ENCODE measurements at places on chromosomes 3 and 15.

DNA sequence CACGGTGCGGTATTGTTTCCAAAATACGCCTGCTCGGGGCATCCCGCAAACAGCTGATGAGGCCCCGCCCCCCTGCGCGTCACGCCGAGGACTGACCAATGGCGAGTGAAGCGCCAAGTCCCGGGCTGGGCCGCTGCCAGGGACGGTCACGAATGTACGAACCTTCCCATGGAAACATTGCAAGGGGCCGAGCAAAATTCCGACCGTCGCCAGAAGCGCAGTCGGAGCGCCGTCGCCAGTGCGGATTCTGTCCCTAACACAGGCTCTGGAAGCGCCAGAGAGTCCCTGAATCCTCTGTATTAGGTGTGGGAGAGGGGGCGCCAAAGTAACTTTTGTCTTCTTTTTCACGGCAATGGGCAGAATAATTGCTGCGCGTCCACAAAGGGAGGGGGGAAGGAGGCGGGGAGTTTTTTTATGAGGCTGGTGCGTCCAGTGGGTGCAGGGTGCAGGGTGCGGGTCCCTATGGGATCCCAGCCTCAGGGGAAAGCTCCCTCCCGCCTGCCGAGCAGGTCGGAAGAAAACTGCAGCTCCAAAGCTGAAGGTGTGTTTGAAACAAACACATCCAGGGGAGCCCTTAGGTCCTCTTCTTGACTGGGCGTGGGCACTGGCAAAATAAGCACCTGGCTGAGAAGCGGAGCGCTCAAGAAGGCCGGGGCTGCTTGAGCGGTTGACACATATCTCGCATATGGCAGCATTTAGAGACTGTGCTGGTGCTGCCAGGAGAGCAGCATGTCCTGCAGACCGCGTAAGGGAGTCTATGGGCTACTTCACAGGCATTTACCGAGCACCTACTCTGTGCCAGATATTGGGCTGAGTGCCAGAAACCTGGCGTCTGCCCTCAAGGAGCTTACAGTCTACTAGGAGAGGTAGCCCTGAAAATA is at the start of gene BMF:
BMF (minus strand) TSS at position 25 of the 881 bp plus-strand sequence. CDS start 2,793 bp downstream, outside the sequence.
- DNase-seq, result peak; percentile 99

- no peak for DNase-seq
These were observed 33.5 kb upstream of the MKRN3 start for GRCh38 chr15:23532024-23532423.

- no peak for DNase-seq
These were observed 53.7 kb upstream of the INO80 start for GRCh38 chr15:41169781-41170180.

DNA sequence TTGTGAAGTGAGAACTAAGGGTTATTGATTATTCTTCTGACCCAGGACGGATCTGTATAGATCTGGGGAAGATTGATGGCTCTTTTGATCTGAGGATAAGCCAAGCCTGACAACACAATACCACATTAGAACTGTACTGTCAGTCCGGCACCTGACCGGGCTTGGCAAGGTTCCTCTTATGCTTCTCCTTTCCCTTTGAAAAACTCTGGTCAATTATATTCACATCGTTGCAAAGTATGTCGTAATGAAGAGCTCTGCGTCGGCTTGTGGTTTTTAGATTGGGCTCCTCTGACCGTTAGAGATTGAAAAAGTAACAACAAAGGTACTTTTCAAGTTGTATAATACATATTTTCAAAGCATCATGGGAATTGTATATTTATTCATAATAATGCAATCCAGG is 389.8 kb downstream of the NR2F2 start:
- no peak for DNase-seq

- peak; percentile 89 for DNase-seq
These were observed 91.3 kb downstream of the TMEM266 start for GRCh38 chr15:76150971-76151598.

GRCh38 chr3:134306320-134306719 is 55.7 kb upstream of the RYK start:
- no peak for DNase-seq

- DNase-seq, result no peak
These were observed 163.7 kb upstream of the LRTM1 start for GRCh38 chr3:55091381-55092225.

- no peak for DNase-seq
These were observed 37.7 kb downstream of the LDHAL6B start for GRCh38 chr15:59244337-59244736.

- no peak for DNase-seq
These were observed 998.6 kb downstream of the NAALADL2 start for GRCh38 chr3:175857666-175858270.

DNA sequence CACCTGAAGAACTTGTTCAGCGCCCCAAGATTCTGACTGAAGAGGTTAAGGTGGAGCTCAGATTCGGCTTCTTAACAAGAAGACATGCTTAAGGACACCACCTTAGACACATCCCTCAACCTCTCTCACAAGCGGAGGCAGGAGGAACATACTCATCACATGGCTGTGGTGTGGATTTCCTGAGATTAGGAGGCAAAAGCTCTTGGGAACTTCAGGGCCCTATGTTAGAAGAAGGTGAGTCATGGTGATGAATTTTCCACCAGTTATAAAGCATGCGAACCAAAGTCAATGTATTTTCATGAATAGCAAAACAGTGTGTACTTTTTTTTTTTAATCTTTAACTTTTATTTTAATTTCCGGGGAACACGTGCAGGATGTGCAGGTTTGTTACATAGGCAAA is 212.2 kb upstream of the SUCLG2 start:
- DNase-seq, result no peak

- DNase-seq, result no peak
These were observed 9.4 kb downstream of the ENTPD3 start for GRCh38 chr3:40396406-40396805.

- no peak for DNase-seq
These were observed 900.6 kb downstream of the TUSC7 start for GRCh38 chr3:117610156-117610555.

DNA sequence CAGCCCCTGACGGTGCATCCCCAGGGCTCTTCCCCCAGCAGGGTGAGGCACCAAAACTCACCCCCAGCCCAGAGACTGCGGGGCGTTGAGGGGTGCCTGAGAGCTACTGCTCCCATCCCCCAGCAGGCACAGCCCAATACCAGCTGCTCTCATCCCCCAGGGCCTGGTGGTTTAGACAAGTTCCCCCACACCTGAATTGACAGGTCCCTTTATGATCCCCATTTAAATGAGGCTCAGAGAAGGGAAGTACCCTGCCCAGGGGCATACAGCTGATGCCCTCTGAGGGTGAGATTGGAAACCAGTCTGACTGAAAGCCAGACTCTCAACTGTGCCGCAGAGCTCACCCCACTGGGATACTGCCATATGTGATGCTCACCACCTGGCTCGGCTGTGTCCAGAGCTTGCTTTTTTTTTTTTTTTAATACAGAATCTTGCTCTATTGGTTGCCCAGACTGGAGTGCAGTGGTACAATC is 20.1 kb downstream of the DUSP7 start:
- no peak for DNase-seq

DNA sequence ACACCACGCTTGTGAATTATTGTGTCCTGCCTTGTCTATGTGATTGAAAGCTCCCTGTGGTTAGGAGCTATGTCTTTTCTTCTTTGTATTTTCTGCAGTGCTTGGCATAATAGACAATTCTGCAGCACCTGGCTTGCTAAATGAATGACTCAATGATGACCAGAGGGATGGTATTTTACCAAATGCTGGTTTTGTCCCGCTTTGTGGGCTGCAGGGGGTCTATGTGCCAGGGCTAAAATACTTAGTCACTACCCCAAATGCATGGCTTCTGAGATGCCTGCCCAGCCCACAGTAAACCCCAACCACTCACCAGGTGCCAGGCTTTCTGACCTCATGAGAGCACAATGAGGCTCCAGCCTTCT is 50.9 kb downstream of the BOC start:
- DNase-seq, result no peak

DNA sequence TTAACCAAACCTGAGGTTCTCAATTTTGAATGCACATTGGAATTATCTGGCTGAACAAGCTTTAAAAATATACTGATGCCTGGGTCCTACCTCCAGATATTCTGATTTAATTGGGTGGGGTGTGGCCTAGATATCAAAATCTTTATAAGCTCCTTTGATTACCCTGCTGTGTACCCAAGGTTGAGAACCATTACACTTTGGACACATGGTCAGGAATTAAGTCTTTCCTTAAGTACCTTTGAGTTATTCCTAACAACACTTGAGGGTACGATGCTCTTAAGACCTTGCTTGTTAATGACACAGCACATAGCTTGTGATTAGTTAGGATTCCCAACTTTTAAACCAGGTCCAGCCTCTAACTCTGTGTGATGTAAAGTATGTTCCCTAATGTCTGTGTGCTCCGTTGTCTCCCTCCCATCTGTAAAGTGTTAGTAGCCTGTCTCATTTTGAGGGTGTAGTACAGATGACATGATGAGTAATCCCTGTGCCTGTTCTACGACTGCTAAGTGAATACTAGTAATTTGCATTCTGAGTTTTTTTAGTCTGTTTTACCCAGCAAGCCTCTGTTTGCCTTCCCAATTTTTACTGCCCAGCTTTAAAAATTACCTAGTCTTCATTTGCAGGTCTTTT is 154.9 kb downstream of the KLHL25 start:
- no peak for DNase-seq

GRCh38 chr15:38691965-38692788 is 127.6 kb upstream of the RASGRP1 start:
- DNase-seq, result no peak

- DNase-seq, result no peak
These were observed 13.2 kb downstream of the P2RY14 start for GRCh38 chr3:151265166-151265565.

DNA sequence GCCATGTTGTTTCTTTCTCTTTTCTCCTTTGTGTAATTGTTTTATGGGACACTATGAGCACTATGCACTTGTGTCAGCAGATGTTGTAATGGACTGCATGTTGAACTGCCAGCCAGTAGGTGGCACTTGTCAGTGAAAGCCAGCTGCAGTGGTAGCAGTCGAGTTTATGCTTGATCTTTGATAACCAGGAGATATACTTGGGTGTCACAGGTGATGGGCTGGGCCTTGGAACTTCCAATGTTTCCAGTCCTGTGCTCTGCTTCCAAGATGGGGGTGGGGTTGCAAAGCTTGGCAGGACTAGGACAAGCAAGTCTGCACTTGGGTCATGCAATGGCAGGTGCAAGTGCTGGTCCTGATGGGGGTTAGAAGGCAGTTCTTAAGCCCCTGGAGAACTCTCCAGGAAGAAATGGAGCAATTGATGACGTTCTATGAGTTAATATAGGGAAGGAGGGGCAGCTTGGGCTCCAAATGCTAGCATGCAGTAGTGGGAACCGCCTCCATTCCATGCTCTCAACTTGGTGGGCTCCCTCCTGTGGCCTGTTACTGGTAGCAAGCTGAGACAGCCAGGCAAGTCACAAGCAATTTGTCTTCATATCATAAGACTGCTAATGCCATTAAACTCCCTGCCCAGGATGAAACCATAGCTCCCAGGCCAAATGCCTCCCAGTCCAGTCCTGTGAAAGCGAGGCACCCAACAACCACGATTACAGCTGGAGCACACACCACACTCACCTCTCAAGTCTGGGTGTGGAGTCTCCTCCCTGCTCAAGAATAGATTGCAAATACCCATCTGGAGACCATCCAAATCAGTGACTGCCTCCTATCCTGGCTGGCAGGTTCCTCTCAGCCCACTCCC is 287.2 kb downstream of the CGGBP1 start:
- peak; percentile 25 for DNase-seq

- no peak for DNase-seq
These were observed 630.8 kb upstream of the KCNMB2 start for GRCh38 chr3:177905173-177906125.

GRCh38 chr3:189058071-189058470 is 113.7 kb upstream of the TPRG1 start:
- DNase-seq, result no peak

DNA sequence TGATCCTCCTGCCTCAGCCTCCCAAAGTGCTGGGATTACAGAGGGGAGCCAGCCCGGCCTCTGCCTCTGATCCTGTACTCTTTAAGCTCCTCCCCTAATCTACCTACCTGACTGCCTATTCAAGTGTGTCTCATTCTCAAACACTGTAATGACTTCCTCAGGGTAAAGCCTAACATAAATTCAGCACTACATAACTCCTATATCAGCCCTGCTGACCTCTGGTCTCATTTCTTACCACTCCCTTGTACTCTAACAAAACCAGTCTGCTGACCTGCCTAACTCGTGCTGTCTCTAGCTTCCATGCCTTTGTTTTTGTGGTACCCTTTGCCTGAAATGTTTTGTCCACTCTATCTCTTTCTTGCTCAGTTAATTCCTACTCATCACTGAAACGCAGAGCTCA is 172.1 kb upstream of the IL12A start:
- no peak for DNase-seq

DNA sequence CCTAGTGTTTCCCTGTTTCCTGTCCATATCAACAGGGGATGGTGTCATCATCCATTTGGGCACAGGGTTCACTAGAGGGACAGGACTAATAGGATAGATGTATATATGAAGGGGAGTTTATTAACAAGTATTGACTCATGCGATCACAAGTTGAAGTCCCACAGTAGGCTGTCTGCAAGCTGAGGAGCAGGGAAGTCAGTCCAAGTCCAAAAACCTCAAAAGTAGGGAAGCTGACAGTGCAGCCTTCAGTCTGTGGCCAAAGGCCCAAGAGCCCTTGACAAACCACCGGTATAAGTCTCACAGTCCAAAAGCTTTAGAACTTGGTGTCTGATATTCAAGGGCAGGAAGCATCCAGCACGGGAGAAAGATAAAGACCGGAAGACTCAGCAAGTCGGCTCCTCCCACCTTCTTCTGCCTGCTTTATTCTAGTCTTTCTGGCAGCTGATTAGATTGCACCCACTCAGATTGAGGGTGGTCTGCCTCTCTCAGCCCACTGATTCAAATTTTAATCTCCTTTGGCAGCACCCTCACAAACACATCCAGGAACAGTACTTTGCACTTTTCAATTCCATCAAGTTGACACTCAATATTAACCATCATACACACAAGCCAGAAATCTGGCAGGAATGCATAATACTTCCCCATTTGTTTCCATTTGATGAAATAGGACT is 43.4 kb downstream of the CD200 start:
- DNase-seq, result no peak

DNA sequence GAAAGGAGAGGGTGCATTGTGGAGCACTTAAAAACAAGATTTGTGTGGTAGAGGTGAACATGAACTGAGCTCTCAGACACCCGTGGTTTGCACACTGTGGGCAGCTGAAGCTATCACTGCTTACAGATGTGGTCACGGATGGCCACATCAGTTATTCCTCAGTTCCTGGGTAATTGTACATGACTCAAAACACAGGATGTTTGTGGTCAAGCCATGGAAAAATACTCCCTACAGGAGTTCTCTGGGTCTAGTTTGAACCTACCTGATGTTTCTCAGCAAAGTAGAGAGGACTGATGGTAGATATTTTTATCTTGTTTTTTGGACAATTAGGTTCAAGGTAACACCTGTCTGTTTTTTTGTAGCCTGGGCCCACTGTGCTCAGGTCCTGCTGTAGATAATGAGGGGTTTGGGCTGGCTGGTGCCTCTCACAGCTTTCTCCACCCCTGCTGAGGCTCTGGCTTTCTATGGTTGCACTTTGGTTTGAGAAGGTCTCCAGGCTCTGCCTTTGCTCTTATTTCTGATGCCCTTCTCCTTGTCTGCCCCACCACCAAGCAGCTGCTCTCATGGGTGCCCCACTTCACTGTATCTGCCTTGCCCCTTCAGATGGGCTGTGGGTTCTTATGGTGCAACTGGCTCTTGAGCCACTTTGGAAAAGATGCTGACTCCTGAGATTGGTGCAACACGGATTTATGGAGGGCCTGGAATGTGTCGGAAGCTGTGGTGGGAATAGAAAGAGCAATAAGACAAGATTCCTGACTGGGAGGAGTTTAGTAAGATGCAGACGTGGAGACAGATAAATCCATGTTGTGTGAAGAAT is 40.1 kb downstream of the CDCP1 start:
- DNase-seq, result peak; percentile 79
